CD4-positive, alpha-beta T cell (primary cell): ENCODE measurements at places on chromosomes 6 and 20.

GRCh38 chr6:155400654-155400965, 55.0 kb downstream of the NOX3 start:
- H3K4me3 ChIP-seq, result no peak overlapping the region
- H3K36me3 ChIP-seq, result no peaks in the 10 kb centered on the region
- H3K27ac ChIP-seq, result no peak overlapping the region
- H3K27me3 ChIP-seq, result no peaks in the 10 kb centered on the region

GRCh38 chr6:25956226-25956625, 6.4 kb upstream of the TRIM38 start:
- no peaks in the 10 kb centered on the region for H3K36me3 ChIP-seq
- no peak for DNase-seq

DNA sequence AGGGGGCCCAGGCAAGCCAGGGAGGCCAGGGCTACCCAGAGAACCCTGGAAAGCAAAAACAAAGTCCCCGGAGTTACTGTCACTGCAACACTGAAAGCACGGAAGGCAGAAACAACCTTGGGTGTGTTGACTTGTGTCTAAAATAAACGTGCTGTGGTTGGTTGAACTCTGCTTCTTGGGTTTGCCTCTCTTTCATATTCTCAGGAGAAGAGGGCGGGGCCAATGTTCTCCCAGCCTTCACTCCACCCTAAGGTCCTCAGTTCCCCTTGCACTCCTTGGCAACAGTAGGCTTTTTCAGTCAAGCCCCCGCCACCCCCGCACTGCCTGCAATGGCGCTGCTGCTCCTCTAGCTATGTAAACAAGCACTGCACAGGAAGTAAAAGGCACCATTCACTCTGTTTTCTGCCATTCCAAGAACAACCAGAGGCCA, 60.9 kb downstream of the COL9A1 start:
- H3K36me3 ChIP-seq, result no peaks in the 10 kb centered on the region
- no peak overlapping the region for H3K27ac ChIP-seq
- H3K4me1 ChIP-seq, result no peaks in the 10 kb centered on the region
- H3K4me3 ChIP-seq, result no peak overlapping the region

GRCh38 chr6:145587334-145587733, 148.0 kb downstream of the EPM2A start:
- no peaks in the 10 kb centered on the region for H3K4me1 ChIP-seq
- H3K4me3 ChIP-seq, result no peak overlapping the region
- H3K36me3 ChIP-seq, result no peaks in the 10 kb centered on the region
- no peak for DNase-seq
- peaks cover 4% of the 10 kb centered on the region for H3K27me3 ChIP-seq
